ENCODE measurements at places on chromosomes 7 and 10. TPM values are rescaled to one million over a fixed set of nuclear protein-coding genes. Genes with fewer than 3 reads are reported as not detected.

- no peak for DNase-seq
These were observed 8.9 kb downstream of the MYO1G start for GRCh38 chr7:44969701-44970522.

- no peak for DNase-seq
These were observed 52.4 kb upstream of the DLX6 start for GRCh38 chr7:96952974-96953391.

- DNase-seq, result peak; percentile 45
These were observed 25.3 kb downstream of the GARIN1A start for GRCh38 chr7:128697302-128697905.

GRCh38 chr10:131770946-131771633 lies 129.7 kb upstream of the PPP2R2D start:
- DNase-seq, result no peak

DNA sequence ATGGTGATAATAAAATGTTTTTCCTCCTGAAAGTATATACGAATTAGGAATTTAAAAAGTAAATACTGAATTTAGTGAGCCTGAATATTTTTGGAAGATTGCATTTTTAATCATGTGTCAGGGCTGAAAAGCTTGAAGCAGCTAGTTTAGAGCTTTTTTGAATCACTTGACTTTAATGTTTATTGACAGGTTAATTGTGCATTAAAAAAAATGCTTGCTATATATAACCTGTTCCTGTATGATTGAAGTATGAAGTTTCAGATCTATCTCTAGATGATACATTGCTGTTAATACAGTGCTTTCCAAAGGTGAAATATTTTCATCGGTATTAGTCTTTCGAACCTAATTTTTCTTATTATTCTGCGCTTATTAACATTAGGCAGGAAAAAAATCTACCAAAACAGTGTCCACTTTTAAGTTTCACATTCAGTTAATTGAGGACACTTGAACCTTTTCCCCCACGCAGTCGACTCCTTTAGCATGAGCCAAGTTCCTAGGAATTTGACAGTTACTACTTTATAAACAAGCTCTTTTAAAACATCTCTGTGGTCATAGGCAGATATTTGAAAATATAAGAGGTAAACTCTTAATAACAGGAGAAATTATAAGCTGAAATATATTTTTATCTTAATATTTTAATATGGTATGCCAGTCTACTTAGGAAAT lies 187.1 kb downstream of the MLLT10 start:
- DNase-seq, result no peak

DNA sequence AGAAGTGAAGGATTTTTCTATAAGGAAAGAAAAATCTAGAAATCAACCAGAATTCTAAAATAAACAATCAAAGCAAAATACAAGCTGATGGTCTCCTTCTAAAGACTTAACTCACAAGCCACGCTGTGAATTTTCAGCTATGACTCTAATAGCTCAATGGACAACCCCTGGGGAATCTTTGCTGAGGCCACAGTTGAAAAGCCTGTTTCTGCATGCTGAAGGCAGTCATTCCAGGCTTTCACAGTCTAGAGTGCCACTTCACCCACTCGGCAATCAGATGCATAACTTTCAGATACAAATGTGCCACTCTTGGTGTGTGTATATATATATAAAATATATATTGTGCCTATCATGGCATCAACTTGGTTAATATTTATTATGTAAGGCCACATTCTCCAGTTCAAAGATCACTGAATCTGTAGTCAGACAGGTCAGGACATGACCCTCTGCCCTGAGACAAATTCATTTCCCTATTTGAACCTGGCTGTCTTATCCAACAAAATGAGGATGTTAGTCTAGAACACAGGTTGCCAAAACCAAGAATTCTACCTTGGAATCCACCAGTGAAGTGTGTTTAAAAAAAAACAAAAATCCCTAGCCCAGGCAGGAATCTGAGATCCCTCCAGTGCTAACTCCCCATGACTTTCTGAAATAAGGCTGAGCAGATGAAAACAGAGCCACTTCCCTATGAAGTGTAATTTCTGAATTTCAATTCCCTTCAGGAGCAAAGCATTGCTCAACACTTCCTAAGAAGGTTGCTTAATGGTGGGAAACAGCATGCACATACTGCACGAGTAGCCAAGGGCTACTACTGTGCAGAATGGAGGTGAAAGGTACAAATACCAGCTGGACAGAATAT lies 9.9 kb downstream of the LIPA start:
- no peak for DNase-seq

The ATP5F1C gene
- 304 TPM for total RNA-seq

The STAG3 gene
- 79.2 TPM for total RNA-seq
